Tibial artery (tissue), 4 donors: ENCODE measurements at places on chromosomes 16 and 17.

- DNase-seq = no peak
These were observed 186.8 kb upstream of the IRX3 start for GRCh38 chr16:54473226-54473993.

DNA sequence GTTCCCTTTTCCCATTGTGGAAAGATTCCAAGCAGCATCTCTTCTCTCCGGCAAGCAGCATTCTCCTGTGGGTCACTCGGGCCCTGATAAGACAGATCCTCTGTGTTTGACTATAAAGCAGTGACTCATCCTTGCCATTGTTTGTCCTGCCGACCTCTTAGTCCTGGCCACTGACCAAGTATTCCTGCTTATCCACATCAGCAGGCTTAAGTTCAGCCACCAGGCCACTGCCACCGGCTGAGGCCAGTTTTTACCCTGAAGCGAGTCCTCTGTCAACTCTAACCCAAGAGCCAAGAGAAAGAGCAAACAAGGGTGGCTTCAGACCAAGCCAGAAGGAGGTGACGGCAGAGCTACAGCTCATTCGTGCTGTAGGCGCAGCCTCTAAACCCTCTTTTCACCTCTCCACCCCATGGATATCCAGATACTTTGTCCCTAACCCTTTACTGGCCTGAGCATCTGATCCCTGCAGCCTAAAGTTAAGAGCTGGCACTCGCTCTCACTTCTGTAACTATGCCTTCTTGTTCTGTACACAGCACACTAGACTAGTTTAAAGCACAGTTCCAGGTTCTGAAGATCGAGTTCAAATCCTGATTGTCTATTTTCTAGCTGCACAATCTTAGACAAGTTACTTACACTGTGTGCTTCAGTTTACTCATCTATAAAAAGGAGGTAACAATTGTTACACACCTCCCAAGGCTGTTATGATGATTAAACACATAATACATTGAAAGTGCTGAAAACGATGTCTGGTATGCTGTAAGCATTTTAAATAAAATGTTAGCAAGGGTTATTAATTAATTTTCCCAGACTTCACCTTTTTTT, 31.0 kb downstream of the SOX9 start:
- no peak for DNase-seq

DNA sequence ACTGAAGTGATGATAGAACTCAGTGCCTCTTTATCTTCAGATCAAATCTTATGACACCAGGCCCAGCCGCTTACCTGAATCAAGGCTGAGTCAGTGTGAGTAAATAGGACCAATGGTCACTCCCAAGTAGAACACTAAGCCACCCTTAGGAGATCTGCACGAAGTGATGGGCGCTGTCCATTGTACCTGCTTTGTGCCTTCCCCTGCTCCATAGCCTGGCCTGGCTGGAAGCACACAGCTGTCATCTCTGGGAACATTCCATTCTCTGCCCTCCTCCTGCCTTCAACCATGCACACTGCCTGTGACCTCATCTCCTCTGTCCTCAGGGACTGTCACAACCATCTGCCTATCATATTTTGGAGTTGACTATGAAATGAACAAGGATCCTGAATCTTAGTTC, 279.5 kb upstream of the ASIC2 start:
- no peak for DNase-seq

- DNase-seq = no peak
These were observed 2.1 kb downstream of the RHBDL1 start for GRCh38 chr16:677316-678190.

- peak; percentile 72 for DNase-seq
These were observed 3.9 kb downstream of the TRPV2 start for GRCh38 chr17:16419074-16419928.

DNA sequence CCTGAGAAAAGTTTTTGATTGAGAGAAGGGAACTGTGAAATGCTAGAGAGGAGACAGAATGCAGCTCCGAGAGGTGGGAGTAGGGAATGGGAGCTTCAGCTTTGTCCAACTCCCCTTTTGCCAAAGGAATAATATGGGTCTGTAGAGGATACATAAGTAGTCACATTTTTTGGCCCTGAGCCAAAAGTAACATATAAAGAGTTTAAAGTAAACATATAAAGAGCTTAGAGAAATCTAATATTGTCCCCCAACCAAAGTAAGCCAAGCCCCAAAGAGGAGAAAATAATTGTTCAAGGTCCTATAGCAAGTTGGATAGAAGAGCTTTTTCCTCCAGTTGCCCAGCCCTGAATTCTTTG, 215.1 kb downstream of the TMEM114 start:
- DNase-seq = no peak

- peak; percentile 70 for DNase-seq
These were observed 997 bp upstream of the CDH11 start for GRCh38 chr16:65122724-65123395.

DNA sequence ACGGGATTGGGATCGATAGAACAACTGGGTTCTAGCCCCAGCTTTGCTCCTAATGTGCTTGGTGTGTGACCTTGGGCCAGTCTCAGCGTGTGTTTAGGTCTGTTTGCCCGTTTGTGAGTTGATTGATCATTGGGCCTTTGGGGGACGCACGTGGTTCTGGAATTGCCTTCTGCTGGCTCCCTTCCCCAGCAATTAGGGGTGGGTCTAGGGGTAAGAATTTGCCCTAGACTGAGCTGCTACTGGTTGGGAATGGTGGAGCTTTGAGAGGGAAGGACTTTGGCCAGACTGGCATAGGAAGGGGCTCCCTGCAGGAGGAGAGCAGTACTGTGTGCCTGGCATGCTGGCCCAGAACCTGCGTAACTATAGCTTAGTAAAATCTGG, 1.5 kb downstream of the SPNS2 start:
- DNase-seq = no peak

- DNase-seq = no peak
These were observed 630.2 kb downstream of the WWOX start for GRCh38 chr16:78729687-78730086.

- no peak for DNase-seq
These were observed 15.0 kb upstream of the SCIMP start for GRCh38 chr17:5249615-5250014.

GRCh38 chr17:4518901-4519300, 20.2 kb downstream of the SPNS2 start:
- no peak for DNase-seq

DNA sequence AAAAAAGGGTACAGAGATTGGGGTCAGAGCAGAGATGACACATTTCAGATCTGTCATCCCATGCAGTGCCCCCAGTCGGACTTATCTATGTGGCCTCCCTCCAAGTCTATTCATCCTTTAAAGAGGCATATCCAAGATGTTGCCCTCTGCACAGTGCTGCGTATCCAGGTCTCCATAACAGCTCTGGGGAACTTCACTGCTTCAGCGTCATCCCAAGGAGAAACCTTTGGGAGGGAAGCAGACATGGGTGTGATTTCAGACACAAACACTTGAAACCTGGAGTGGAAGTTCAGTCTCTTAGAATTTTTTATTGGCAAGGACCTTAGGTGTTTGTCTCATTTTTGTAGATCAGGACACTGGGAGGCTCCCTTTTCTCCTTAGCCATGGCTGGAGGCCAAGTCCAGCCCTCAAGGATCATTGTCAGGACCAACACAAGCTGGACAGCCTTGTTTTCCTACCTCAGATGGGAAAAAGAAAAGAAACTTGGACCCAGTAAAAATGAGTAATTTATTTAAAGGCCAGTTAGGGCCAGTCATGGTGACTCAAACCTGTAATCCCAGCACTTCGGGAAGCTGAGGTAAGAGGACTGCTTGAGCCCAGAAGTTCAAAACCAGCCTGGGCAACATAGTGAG, 23.9 kb upstream of the NLK start:
- DNase-seq = no peak

DNA sequence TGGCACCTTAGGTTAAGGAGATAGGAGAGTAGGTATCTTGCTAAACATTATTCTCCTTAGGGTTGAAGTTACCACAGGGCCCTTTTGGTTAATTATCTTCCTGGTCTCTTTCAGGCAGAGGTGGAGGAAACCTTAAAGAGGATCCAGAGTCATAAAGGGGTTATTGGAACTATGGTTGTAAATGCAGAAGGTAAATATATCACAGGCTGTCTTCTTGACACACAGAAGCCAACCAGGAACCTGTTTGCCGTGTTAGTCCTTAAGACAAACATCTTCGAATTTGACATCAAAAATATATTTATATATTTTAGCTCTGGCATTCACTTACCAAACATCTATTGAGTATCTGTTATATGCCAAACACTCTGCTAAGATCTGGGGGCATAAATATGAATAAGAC, 2.4 kb downstream of the DYNLRB2 start:
- DNase-seq = no peak

DNA sequence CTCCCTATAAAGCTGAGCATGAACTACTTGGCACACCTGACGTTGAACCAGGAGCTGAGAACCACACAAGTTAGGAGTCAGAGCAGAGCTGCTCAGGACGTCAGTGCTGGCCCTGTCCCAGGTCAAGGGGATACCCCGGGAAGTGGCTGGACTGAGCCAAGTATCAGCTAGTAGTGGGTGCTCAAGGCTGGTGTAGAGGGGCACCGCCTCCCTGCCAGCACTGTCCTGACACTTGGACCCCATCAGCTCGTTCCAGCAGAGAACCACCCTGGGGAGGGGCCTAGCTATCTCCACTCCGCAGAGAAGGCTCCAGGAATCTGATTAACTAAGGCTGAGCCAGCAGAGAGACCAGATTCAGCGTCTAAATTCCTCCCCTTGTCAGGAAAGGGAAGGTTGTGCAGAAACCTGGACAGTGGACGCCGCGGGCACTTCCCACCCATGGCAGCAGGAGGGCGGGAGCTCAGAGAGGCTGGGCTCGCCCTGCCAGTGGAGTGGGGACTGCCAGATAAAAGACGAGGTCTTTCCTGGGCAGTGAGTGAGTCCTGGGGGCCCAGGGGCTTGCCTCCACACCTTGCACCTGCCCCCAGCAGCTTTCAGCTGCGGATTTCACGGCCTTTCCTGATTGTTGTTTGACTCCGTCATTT, 21.0 kb downstream of the C16orf90 start:
- no peak for DNase-seq
